ENCODE measurements at places on chromosomes 11 and 22.

GRCh38 chr11:123391646-123392348 lies 38.3 kb upstream of the GRAMD1B start:
- DNase-seq: no peak

DNA sequence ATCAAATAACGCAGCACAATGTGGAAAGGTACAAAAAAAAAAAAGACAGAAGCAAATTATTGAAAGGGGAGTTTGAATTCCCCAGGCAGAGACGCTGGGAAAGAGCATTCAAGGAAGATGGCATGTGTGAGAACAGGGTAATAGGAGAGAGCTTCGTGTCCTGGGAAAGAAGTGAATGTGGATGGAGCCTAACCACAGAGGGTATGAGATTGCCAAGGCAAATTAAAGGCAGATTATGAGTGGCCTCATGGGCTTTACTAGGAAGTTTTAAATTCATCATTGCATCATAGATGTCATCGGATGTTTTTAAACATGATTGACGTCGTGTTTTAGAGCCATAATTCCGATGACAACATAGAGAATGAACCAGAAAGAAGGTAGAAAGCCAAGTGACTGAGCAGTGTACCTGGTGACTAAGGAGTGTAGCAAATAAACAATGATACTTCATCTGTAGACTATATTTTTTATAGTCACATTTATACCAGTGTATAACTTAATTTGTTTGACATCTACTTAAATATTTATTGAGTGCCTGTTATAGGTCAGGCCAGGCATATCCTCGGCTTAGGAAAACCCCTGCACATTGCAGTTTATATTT lies 151.4 kb downstream of the MSANTD4 start:
- no peak for DNase-seq

- DNase-seq: no peak
Observed at GRCh38 chr11:112570333-112570732, 309.7 kb upstream of the PLET1 start.

- no peak for DNase-seq
Observed at GRCh38 chr22:32511274-32511673, 36.7 kb downstream of the FBXO7 start.

- peak; percentile 35 for DNase-seq
Observed at GRCh38 chr11:113023228-113023627, 62.0 kb downstream of the NCAM1 start.

GRCh38 chr22:28855355-28856094 lies 27.8 kb upstream of the ZNRF3 start:
- DNase-seq: peak; percentile 77

DNA sequence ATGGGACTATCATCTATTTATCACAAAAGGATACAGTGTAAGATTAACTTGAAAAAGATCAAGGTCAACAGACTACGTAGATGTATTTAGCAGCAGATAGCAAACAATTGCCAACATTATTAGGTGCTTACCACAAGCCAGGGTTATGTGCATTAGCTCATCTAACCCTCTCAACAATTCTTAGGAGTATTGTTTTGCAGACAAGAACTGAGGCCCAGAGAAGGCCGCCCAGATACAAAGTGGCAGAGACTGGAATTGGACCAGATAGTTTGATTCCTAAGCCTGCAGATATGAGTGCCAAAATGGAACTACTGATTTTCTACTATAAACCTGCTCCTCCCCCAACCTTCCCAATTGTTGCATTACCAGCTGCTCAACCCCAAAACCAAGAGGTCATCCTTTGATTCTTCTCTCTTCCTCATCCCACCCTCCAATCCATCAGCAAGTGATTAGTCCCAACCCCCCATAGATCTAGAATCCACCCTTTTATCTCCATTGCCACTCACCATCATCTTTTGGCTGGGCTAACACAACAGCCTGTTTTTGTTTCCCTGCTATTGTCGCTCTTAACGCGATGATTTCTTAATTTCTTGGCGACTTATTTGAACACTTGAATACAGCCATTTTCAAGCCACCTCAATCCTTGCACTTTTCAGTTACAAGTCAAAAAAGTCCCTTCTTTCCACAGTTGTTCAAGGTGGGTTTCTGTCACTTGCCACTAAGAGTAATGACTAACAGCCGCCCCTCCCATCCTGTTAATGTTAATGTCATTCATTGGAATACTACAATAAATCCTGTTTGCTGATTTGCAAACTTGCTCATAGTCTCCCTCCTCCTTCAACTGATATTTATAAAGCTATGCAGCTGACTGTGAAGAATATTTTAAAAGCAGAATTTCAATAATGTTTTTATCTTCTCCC lies 2.7 kb downstream of the TMEM123 start:
- no peak for DNase-seq

GRCh38 chr11:1048375-1049070 lies 12.0 kb upstream of the MUC6 start:
- DNase-seq: no peak

GRCh38 chr11:124766156-124766555 lies 4.1 kb upstream of the ESAM start:
- DNase-seq: no peak

DNA sequence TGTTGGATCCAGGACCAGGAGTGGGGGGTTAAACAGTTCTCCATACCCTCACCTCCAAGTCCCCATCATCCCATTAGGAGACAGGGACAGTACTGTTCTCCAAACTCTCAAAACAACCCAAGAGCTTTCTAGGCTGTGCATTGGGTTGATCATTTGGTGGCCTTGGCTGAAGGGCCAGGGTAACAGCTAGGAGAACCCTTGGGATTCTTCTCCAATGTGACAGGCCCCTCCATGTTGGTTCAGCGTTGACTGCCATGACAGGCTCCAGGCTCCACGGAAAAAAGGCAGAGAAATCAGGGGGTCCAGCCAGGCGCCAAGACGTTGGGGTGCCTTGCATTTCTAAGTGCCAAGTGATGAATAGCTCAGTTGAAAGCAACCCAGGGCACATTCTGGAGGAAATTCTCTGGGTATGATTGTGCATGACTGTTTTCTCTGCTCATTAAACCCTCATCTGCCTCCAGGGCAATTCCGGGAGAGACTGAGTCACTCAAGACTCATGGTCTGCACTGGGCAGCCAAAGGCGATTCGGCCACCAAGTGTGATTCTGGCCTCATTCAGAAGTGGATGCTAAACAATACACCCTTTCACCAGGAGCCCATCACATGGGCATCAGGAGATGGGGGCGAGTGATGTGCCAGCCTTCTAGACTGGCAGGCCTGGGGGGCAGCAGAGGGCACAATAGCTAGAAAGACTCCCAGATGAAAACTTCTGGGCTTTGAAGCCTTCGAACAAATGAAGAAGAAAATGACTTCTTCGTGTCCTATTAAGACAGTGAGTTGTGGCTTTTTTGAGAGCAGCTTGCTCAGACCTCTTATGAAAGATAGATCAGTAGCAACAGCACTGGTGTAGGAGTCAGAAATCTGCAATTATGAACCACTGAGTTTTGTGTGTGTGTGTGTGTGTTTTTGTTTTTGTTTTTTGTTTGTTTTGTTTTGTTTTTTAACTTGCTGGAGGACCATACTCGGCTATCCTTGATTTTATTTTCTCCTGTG lies 27.7 kb downstream of the CD44 start:
- peak; percentile 93 for DNase-seq

GRCh38 chr11:37282367-37282766 lies 684.3 kb upstream of the RAG2 start:
- no peak for DNase-seq

- peak; percentile 85 for DNase-seq
Observed at GRCh38 chr11:100930185-100930778, 199.3 kb downstream of the PGR start.

DNA sequence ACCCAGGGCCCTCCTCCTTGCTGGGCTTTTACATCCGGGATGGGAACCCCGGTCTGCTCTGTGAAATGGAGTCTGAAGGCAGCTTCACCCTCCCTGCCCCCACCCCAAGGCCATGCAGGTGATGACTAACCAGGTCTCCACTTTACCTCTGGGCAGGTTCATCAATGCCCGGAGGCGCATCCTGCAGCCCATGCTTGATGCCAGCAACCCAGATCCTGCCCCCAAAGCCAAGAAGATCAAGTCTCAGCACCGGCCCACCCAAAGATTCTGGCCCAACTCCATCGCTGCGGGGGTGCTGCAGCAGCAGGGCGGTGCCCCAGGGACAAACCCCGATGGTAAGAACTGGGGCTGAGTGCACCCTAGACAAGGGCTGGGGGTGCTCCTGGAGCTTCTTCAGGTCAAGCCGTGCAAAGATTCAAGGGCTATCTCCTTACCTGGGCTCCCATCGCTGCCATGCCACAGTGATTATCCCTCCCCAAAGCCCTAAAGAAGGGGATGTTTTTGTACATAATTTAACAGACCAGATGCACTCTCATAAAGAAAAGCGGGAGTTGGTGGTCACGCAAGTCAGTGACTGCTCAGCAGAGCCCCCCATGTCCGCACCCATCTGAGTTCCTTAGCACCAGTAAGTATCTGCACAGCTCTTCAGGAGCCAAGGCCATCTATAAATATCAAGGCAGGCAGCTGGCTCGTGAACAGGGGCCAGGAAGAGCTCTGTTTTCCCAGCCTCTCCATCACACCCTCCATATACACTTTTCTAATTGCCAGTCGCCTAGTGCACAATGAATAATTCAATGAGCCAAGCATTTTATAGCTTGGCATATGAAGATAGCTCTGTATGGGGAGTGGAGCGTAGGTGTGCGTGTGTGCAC lies 66.0 kb downstream of the FEZ1 start:
- DNase-seq: no peak

- no peak for DNase-seq
Observed at GRCh38 chr11:117654281-117655255, 142.4 kb downstream of the DSCAML1 start.

GRCh38 chr11:102389253-102389652 lies 42.2 kb downstream of the BIRC2 start:
- DNase-seq: no peak

- DNase-seq: no peak
Observed at GRCh38 chr11:120186774-120187591, 23.8 kb upstream of the OAF start.

DNA sequence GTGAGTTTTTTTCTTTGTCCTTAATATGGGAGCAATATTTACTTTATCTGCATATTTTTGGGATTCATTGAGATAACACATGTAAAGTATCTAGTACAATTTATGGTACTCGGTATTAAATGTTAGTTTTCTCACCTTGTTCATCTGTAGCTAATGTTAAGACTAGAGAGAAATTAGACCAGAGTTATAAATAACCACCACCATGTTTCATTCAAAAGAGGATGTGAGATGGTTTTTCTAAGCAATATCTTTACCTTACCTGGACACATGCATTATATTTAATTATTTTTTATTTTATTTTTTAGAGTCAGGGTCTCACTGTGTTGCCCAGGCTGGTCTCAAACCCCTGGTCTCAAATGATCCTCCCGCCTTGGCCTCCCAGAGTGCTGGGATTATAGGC lies 18.4 kb downstream of the ARHGAP42 start:
- DNase-seq: no peak

GRCh38 chr11:77705876-77706579 lies 68.4 kb upstream of the CLNS1A start:
- no peak for DNase-seq
